ENCODE measurements at places on chromosomes 1 and 21. TPM values are rescaled to one million over a fixed set of nuclear protein-coding genes. Genes with fewer than 3 reads are reported as not detected.

DNA sequence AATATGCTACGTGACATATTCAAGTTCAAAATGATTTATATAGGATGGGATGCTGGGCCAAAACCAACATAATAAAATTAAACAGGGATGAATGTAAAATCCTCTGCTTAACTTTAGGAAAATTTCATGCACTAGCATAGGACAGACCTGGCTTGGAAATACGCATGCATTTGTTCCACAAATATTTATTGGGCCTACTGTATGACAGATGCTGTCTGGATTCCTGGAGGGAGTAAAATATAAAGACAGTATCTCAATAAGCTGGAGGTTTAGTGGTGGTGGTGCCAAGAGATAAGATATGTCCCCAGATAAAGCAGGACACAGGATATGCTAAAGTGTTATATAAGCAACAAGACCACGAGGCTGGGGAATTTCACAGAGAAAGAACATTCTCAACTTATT, 15.1 kb downstream of the RCSD1 start:
- DNase-seq = no peak
- H3K4me1 ChIP-seq = peaks cover 15% of the 10 kb centered on the region
- H3K36me3 ChIP-seq = no peaks in the 10 kb centered on the region

Gene MIS18A
- total RNA-seq = 50.9 TPM

DNA sequence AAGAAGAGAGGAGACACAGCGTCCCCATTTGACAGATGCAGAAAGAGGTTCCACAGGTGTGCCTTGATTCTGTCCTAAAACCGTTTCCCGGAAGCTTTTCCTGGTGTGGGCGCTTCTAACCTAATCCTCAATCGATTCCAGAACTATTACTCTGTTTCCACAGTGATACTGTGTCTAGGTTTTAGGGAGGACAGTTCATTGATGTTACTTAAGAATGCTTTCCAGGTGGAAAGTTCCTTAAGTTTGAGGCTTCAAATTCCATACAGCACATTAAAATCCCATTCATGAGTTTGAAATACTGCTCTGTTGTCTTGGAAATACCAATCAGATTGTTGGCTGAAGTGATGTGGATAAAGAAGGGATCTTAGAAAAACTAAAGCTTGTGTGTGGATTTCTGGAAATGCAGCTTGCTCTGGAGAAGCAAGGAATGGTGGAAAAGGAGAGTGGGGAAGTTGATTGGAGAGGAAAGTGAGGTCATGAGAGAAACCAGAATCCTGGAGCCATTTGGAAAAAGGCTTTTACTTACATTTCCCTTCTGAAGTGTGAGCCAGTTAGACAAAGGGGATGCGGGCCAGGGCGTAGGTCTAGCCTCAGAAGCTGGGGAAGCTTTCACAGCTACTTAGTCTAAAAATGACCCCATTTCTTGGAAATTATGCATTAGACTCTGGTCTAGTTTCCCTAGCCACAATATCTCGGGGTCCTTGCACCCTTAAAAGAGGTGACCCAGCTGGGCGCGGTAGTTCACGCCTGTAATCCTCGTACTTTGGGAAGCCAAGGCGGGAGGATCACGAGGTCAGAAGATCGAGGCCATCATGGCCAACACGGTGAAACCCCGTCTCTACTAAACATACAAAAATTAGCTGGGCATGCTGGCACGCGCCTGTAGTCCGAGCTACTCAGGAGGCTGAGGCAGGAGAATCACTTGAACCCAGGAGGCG, 6.7 kb downstream of the ELF3 start:
- H3K27ac ChIP-seq = no peak overlapping the region
- H3K4me3 ChIP-seq = no peak overlapping the region
- no peaks in the 10 kb centered on the region for H3K36me3 ChIP-seq
- H3K4me1 ChIP-seq = peaks cover 6% of the 10 kb centered on the region

DNA sequence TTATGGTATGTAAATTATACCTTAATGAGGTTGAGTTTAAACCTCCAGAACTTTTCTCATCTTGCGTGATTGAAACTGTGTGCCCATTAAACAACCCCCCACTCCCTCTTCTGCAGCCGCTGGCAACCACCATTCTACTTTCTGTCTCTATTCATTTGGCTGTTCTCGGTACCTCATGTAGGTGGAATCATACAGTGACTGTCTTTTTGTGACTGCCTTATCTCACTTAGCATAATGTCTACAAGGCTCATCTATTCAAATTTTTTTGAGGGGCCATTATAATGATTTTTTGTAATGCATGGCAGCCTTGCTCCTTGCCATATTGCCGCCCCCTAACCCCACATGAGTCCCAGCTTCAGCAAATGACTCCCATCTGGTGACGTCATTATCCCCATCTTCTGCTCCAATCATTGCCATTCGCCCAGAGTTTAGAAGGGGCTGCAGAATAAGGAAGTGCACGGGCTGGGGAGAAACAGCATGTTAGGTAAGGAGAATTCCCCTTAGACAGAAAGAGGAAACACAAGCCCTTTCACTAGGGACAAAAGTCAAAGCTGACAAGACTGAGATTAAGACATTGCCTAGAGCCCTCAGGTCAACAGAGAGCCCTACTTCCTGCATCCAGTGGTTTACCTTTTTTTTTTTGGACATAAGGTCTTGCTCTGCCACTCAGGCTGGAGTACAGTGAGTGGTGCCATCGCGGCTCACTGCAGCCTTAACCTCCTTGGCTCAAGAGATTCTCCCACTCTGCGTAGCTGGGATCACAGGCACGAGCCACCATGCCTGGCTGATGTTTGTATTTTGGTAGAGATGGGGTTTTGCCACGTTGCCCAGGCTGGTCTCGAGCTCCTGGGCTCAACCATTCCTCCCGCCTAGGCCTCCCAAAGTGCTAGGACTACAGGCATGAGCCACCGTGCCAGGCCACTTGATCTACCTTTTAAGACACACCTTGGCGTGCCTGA, 78.4 kb upstream of the ERRFI1 start:
- H3K4me1 ChIP-seq = no peaks in the 10 kb centered on the region
- no peak for DNase-seq
- no peaks in the 10 kb centered on the region for H3K36me3 ChIP-seq
- no peaks in the 10 kb centered on the region for H3K27me3 ChIP-seq
- H3K27ac ChIP-seq = no peak overlapping the region

DNA sequence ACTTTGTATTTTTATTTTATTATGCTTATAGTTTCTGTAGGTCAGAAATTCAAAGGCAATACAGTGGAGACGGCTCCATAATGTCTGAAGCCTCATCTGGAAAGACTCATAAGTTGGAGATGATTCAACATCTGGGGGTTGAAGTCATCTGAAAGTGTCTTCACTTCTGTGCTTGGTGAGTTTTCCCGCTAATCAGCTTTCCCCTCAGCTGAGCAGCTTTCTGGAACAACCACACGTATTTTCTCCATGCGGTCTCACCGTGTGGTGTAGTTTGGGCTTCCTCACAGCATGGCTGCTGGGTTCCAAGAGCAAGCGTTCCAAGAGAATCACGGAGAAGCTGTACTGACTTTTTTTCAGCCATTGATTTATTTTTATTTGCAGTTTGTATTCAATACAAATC, 7.6 kb upstream of the DDI2 start:
- no peak overlapping the region for H3K4me3 ChIP-seq
- DNase-seq = no peak
- H3K4me1 ChIP-seq = no peaks in the 10 kb centered on the region
- H3K36me3 ChIP-seq = no peaks in the 10 kb centered on the region
- H3K27ac ChIP-seq = no peak overlapping the region
- peaks cover 11% of the 10 kb centered on the region for H3K27me3 ChIP-seq

Gene FAM110D
- 1.2 TPM for total RNA-seq

DNA sequence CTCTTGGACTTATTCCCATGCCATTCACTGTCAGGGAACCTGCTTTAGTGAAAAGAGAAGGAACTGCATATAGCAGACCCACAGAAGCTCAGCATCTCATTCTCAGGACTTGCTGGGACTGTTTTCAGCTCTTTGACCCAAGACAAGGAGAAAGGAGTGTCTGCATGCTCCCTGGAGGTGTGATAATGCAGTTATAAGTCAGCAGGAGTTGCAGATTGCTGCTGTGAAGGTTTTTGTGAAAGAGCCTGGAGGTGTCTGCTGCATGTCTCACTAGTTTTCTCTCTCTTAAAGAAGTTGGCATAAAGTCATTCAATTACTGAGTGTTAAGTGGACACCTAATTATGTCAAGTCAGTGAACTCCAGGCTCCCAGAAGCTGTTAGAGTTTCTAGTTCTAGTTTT, 343.4 kb downstream of the BRINP2 start:
- no peak for DNase-seq
- no peak overlapping the region for H3K27ac ChIP-seq
- H3K27me3 ChIP-seq = no peaks in the 10 kb centered on the region
- H3K4me3 ChIP-seq = no peak overlapping the region
- no peaks in the 10 kb centered on the region for H3K36me3 ChIP-seq
- no peaks in the 10 kb centered on the region for H3K4me1 ChIP-seq

DNA sequence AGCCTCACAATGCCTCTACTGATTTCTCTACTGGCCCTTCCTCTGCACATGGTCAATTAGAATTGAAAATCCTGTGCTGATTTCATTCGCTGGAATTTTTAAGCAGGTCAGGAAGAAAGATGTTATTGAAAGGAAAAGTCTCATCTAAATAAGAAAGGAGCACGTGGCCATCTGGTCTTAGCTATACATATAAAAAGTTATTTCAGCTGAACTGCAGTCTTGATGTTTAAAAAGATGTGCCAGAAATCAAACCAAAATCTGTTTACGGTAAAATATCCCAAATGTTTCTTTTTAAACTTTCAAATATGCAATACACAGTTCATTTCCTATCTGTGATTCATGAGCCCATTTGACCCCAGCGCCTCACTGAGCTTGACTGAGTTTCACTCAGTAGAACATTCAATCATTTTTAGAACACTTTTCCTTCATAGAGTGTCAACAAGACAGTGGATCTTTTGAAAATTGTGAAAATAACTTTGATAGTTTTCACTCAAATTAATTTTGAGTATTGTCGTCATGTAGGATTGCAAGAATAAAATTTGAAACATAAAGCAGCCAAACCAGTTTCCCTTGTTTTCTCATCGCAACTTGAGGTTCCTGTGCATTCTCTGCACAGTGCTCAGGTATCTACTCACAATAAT, 293.6 kb downstream of the PTPRC start:
- peaks cover 42% of the 10 kb centered on the region for H3K4me1 ChIP-seq
- no peak for DNase-seq
- H3K27ac ChIP-seq = peak overlapping the region; percentile 7

- H3K27ac ChIP-seq = no peak overlapping the region
- H3K4me3 ChIP-seq = no peak overlapping the region
- DNase-seq = no peak
- peaks cover 25% of the 10 kb centered on the region for H3K4me1 ChIP-seq
These were observed 3.4 kb downstream of the AP4B1 start for GRCh38 chr1:113901191-113901590.

GRCh38 chr1:167345386-167345733, 124.7 kb downstream of the POU2F1 start:
- H3K4me3 ChIP-seq = no peak overlapping the region
- peaks cover 6% of the 10 kb centered on the region for H3K36me3 ChIP-seq
- no peak for DNase-seq
- H3K27me3 ChIP-seq = no peaks in the 10 kb centered on the region
- peaks cover 15% of the 10 kb centered on the region for H3K4me1 ChIP-seq

GRCh38 chr1:56416495-56416894, 162.9 kb downstream of the PLPP3 start:
- no peaks in the 10 kb centered on the region for H3K27me3 ChIP-seq
- H3K36me3 ChIP-seq = no peaks in the 10 kb centered on the region

GRCh38 chr1:56414728-56415224, 164.6 kb downstream of the PLPP3 start:
- H3K4me1 ChIP-seq = peaks cover 33% of the 10 kb centered on the region
- DNase-seq = no peak
- H3K27ac ChIP-seq = no peak overlapping the region
- no peak overlapping the region for H3K4me3 ChIP-seq

- no peaks in the 10 kb centered on the region for H3K27me3 ChIP-seq
- no peak overlapping the region for H3K4me3 ChIP-seq
- H3K27ac ChIP-seq = no peak overlapping the region
- H3K4me1 ChIP-seq = no peaks in the 10 kb centered on the region
- no peak for DNase-seq
These were observed 30.6 kb downstream of the RGS2 start for GRCh38 chr1:192839162-192840066.

DNA sequence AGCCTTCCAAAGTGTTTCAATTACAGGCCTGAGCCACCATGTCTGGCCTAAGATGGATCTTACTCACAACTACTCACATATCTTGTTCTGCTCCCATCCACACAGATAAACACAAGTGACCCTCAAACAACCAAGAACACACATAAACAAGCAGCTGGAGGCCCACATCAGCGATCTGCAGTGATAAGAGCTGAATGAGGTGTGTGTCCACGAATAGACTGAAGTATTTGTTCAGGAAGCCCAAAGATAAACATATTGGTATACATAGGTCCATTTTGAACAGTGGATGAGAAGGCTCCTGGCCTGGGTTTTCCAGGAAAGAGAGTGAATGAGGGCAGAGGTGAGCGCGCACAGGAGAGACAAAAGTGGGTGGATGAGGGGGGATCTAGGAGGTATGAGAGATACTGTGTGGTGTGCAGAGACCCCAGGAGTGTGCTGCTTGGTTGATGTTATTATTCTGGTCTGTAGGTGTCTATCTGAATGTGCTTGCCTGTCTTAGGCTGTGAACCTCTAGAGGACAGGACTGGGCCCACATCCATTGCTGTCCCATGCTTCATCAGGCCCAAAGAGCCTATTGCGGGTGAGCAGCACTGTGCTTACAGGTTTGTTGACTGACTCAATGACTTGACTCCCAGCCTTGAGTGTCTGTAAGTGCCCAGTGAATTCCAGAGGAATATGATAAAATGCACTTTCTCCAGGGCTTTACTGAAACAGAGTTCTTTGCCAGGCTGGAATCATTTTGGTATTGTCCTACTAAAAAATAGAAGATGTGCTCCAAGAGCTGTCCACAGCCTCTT, 79.9 kb upstream of the ATP1A1 start:
- no peak for DNase-seq
- H3K4me1 ChIP-seq = no peaks in the 10 kb centered on the region
- no peaks in the 10 kb centered on the region for H3K36me3 ChIP-seq
- H3K27ac ChIP-seq = no peak overlapping the region
- H3K27me3 ChIP-seq = no peaks in the 10 kb centered on the region
- H3K4me3 ChIP-seq = no peak overlapping the region

DNA sequence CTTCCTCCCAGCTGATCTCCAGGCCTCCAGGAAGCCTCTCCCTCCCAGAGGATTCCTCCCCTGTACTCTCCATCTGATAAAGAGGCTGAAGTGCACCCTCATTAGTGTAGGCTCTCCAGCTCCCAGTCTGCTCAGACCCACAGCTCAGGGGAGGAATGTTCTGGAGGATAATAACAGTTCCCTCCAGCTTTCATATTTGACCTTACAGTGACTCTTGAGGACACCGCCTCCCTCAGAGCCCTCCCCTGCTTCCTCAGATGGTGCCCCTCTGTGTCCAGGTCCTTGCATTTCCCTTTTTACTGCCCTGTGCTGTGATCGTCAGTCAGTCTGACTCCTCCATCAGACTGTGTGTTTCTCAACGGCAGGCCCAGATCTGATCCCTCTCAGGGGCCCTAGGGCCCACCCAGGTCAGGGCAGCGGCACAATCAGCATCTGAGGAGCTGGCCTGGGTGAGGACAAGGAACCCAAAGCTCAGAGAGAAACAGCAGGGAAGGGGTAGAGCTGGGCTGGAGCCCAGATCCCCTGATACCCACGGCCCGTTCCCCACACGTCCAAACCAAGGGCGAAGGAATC, 1.1 kb upstream of the SHISAL2A start:
- H3K36me3 ChIP-seq = no peaks in the 10 kb centered on the region
- H3K4me1 ChIP-seq = peaks cover 30% of the 10 kb centered on the region
- DNase-seq = no peak
- peaks cover 55% of the 10 kb centered on the region for H3K27me3 ChIP-seq
- H3K4me3 ChIP-seq = peak overlapping the region; percentile 64
- no peak overlapping the region for H3K27ac ChIP-seq

Measured in neural crest cell (in vitro differentiated cells).